Putamen (tissue), 1 donor: ENCODE measurements at places on chromosomes 6 and 20.

- no peak for DNase-seq
These were observed 868 bp downstream of the NCOA3 start for GRCh38 chr20:47502271-47503239.

DNA sequence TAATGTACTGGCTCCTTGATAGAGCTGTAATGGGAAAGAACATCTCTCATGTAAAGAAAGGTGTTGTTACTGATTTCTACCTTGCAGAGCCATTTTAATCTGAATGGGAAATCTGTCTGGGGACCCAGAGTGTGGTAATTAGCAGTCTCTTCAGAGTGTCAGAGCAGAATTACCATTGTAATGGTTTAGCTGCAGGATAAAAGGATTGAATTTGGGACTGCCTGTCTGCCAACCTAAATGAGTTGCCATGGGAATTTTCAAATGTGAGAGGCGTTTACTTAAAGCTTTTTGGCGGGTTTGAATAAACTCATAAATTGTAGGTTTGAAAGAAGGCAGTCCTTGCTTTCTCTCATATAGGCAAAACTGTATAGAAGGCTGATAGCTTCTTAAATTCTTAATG, 128.8 kb downstream of the QKI start:
- peak; percentile 43 for DNase-seq

DNA sequence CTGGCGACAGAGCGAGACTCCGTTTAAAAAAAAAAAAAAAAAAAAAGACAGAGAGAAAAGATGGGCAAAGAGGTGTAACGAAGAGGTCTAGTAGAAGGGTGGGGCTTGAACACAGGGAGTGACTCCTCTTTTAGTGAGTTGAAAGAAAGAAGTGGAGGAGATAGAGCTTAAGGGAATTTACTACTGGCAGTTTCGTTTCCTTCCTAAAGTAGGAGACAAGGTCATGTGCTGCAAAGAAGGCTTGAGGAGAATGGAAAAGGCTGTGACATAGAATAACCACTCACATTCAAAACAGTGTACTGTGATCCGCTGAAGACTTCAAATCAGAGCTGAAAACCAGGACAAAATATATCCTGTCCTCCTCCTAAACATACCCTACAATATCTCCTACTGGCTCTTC, 63.8 kb upstream of the EIF2S2 start:
- DNase-seq, result no peak

DNA sequence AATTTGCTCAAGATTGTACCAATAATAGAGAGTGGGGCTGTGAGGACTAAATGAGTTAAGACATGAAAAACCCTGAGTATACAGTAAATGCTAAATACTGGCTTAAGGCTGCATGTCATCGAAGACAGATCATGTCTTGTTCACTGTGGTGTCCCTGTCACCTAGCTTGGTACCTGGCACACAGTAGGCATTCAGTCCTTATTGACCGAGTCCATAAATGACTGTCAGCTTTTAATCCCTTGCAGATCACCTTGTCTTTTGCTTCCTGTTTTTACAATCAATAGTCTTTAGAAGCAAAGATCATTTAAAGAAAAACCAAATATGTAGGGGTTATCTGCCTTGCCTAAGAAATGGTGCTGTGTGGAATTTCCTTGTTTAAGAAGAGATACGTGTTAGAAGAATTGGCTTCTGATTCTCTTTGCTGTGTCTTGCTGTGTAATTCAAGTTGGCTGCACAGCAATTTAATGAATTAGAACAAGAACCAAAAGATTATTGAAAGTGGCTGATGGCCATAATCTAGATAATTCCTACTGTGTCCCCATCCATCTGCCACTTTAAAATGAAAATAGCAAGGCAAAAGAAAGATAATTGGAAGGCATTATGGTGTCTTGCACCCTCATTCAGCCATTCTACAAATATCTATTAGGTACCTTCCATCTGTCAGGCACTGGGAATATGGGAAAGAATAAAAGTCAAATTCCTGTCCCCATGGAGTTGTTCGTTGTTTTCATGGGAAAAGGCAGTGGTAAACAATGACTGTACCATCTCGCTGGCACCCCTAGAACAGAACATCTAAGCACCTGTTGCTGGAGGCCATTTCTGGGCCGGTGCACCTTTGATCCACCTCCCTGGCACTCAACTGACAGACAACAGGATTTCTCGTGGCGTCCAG, 12.4 kb upstream of the MAPK13 start:
- DNase-seq, result no peak

DNA sequence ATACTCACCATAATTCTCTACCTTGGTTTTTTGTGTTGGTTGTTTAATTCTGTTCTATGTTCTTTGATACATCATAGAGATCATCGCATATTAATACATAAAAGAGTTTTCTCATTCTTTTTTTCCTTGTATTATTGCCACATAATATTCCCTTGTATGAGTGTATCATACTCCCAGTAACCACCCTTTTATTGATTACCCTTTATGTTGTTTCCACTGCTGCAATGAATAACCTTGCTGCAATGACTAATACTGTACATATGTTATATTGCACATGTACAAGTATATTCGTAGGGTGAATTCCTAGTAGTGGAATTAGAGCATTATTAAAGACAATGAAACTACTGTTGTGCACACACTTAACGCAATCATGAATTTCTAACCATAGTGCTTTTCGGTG, 9.1 kb upstream of the SF3B5 start:
- no peak for DNase-seq

DNA sequence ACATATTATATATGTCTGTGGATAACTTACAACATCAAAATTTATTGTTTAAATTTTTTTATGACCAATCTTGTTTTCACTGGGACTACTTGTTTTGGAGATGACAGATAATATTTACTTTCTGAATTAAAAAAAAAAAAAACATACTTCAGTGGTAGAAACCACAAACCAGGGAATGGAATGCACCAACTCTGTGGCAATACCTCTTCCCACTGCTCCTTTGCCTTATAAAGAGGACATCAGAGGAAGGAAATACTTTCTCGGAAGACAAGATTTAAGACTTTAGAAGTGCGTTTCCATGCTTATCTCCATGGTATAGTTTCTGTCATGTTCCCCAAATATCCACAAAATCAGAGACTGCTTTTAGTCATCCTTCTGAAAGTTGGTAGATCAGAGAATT, 1241.1 kb upstream of the EYS start:
- DNase-seq, result no peak
